ENCODE measurements at places on chromosomes 6 and 20.

- no peak for DNase-seq
Measured at GRCh38 chr20:34300809-34301586, 2.2 kb downstream of the AHCY start.

GRCh38 chr6:131858765-131859415, 51.1 kb downstream of the ENPP1 start:
- peak; percentile 71 for DNase-seq

DNA sequence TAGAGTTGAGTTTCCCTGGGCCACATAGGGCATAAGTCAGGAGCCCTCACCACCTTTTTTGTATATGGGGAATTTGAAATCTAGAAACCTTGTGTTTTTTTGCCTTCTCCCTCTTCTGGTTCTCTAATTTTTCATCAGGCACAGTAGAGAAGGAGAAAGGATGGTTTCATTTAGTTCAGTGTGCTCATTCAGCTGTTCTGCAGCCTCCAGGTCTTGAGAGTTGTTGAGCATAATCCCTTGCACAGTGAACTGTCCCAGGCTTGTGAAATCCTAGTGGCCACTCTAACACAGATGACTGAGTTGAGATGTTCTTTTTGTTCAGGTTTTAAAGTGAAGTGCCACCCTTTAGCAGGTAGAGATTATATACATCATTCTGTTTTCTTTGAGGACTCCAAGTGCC, 183.5 kb downstream of the CDKAL1 start:
- DNase-seq: no peak

DNA sequence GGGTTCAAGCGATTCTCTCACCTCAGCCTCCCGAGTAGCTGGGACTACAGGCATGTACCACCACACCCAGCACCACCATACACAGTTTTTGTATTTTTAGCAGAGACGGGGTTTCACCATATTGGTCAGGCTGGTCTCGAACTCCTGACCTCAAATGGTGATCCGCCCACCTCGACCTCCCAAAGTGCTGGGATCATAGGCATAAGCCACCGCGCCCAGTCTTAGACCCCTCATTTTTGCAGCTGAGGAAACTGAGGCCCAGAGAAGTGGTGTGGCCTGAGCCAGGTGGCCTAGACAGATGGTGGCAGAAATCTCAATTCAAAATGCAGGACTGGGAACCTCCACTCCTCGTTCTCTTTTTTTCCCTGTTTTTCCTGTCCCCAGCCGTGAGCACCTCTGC, 12.6 kb upstream of the FAM209A start:
- DNase-seq: no peak

DNA sequence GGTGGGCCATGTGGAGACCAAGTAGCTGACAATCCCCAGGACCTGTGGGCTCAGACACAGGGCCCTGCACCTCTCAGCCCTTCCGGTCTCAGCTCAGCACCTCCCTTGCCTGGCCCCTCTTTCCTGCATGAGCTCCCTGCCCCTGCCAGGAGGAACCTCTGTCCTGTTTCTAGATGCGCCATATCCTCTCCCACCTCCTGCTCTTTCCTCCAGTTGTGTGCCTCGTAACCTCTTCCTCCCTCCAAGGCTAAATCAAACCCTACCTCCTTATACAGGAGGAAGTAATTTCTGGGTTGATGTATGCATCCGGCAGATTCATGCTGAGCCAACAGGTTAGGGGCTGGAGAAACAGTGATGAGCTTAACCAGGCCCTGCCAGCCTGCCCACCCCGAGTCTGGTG, 30.9 kb downstream of the ITPR3 start:
- no peak for DNase-seq

- DNase-seq: peak; percentile 57
Measured at GRCh38 chr6:54595844-54596243, 250.7 kb upstream of the FAM83B start.

DNA sequence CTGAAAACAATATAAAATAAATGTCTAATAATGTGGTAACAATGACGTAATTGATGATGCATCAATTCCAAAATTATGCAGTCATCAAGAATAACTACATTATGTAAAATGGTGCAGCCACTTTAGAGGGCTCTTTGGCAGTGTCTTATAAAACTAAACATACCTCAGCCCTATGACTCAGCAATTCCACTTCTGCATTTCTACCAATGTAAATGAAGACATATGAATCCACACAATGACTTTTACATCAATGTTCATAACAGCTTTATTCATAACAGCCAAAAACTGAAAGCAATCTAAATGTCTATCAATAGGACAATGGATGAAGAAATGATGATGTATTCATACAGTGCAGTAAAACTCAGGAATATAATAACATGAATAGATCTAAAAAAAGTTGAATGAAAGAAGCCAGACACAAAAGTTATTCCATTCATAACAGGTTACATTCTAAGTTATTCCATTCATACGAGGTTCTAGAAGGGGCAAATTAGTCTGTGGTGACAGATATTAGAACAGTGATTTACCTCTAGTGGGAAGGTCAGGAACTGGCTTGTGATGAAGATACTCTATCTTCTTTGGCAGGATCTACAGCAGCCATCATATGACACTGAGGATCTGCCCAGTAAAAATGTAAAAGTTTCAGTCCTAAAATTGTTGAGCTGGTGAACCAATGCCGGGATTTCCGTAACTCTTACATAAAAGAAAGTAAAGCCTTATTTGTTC, 396.1 kb downstream of the PLCB1 start:
- DNase-seq: peak; percentile 92

DNA sequence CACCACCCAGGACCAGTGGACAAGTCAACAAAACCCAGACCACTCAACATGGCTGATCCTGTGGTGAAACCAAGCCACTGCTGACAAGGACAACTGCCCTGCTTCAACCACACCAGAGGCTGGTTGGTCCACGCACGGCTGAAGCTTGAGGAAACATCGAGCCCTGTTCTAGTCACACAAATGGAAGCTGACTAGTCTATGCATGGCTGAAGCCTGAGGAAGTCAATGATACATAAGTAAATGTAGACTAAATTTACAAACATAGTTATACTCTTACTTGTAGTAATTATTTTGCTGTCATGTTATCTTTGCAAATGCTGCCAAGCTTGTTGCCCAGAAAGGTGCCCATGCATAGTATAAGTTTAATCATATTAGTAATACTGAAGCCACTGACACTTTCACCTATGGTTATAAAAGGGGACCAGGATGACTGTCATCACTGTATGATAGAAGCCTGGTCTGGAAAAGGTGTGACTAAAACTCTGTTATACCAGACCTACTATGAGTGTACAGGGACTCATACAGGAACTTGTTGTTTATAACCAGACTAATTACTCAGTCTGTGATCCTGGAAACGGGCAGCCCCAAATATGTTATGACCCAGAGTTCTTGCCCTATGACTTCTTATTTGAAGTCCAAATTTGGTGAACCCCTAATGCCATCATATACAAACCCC, 5.6 kb downstream of the IL22RA2 start:
- no peak for DNase-seq

DNA sequence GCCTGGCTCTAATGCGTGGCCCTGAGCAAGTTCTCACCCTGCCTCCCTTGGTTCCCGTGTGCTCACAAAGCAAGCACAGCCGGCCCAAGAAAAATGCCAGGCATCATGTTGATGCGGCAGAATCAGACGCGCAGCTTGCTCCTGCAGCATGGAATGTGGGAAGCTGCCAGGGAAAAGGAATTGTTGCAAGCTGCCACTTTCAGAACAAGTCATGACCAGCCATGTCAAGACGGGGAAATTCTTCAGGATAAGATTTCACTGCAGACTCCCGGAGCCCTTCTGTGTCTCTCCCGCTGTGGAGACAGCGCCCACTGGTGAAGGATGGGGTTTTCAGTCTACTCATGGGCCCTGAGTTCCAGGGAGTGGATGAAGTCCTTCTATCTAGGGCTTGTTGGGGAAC, 4.6 kb downstream of the DACT2 start:
- peak; percentile 29 for DNase-seq

DNA sequence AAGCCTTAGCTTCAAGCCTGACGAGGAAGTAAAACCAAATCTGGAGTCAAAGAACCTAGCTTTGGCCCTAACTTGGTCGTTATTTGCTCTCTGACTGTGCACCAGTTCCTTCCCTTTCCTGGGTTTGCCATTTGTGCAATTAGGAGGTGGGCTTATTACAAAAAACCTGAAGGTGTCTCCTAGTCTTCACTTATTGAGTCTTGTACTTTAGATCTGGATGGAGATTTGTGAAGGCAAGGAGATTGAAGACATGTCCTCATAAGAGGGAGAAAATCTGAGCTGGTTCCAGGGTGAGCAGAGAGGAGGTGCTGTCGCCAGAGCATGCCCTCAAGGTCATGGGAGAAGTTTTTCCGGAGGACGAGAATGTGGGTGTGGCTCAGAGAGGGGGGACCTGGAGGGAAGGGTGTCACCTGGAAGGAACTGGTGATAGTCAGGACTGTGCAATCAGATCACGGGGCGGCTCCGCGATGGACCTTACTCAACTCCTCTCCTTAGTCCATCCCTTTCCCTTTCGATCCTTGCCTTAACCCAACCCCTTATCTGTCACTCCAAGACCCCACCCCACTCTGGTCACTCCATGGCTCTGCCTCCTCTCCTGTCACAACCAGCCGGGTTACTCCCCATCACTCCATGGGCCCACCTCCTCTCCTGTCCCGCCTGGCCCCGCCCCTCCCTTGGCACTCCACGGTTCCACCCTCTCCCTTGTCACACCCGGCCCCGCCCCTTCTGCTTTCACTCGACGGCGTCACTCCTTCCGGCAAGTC, 588 bp upstream of the ACSS2 start:
- DNase-seq: peak; percentile 98

- DNase-seq: no peak
Measured at GRCh38 chr20:32184961-32185603, 22.5 kb downstream of the PLAGL2 start.

DNA sequence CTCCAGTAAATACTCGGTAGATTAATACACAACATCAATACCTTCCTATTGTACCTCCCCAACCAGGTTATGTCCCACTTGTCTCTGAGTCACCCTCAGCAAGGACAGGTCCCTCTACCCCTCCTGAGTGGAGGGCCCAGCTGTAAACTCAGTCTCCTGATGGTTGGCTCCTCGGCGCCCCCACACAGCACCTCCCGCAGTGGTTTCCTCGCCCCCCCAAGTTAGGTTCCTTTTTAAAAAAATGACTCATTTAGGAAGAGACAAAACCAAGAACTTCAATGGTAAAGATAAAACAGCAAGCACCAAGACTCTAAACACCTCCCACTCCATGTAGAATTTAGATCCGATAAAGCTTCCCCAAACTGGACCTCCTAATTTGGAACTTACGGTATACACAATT, 83.5 kb downstream of the TRERF1 start:
- DNase-seq: no peak

- no peak for DNase-seq
Measured at GRCh38 chr20:8133310-8133768, 1.3 kb downstream of the PLCB1 start.

- DNase-seq: no peak
Measured at GRCh38 chr20:12219798-12220197, 302.1 kb downstream of the BTBD3 start.

DNA sequence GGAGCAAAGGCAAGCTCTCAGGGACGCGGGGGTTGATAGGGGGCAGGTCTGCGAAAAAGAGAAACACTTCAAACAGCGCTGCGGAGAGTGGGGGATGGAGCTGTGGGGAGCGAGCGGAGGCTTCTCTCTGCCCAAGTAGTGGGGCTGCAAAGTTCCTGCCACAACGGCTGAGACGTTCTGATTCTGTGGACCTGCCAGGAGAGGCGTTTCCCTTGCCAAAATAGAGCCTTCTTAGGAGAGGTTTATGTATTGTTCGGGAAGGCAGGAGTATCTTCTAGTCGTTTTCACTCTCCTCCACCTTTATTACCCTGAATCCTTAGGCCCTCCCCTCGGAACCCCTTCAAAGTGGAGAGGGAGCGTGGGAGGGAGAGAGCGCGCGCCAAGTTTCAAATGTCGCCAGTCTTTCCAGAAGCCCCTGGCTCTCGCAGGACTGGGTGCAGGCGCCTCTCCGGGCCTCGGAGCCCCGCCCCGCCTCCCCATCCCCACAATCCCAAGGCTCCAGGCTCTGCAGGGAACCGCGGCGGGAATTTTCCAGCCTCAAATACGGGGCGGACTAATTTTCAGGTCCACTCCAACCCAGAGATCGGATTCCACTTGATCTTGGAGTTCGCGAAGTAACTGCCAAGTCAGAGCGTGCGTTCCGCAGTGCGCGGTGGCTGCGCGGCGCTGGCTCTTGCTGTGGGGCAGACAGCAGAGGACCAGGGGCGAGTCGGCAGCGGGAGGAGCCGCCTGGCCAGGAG, 10.0 kb upstream of the POU3F2 start:
- no peak for DNase-seq

- DNase-seq: peak; percentile 25
Measured at GRCh38 chr6:56278171-56278591, 30.8 kb upstream of the COL21A1 start.

GRCh38 chr6:16711546-16712254, 49.6 kb downstream of the ATXN1 start:
- no peak for DNase-seq

GRCh38 chr6:168939041-168939440, 314.6 kb downstream of the THBS2 start:
- DNase-seq: no peak

DNA sequence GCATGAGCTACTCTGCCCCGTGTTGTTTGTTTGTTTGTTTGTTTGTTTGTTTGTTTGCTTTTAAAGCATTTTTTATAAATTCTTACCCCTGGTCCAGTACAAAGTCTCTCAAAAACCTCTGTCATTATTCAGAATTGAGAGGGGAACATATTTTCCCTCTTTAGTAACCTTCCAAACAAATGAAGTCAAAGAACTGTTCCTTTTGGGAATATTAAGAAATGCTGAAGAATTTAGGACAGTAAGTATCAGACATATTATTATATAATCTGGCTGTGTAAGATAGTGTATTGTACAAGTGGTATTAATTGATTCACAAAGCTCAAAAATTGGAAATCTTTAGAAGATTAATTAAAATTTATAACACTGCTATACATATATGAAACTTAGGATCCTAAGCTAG, 54.7 kb downstream of the BMP5 start:
- DNase-seq: no peak

- no peak for DNase-seq
Measured at GRCh38 chr6:111796310-111796918, 76.8 kb downstream of the FYN start.

- no peak for DNase-seq
Measured at GRCh38 chr6:18680842-18681241, 293.7 kb downstream of the RNF144B start.

- DNase-seq: no peak
Measured at GRCh38 chr6:107337191-107337741, 122.1 kb downstream of the PDSS2 start.

DNA sequence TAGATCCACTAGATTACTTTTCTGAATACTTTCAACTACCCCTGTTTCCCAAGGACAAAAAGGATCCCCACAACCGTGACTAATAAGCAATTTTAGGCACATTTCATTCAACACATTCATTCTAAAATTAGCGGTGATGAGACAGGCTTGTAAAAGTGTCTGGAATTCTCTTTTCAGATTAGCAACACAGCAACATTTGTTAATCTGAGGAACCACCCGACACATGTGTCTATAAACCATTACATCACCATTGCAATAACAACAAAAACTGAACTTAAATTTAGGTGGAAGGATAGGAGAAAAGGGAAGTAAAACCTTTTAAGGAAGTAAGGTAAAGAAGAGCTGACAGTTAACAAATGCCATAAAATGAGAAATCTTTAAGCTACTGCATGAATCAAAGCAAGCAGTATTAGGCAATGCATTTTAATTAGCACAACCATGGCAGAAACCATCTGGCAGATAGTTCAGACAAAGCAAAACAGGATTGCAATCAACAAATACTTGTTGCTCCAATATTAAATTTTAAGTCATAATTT, 49.1 kb downstream of the MAP3K7 start:
- peak; percentile 21 for DNase-seq

Data from fibroblast of upper back skin (primary cell).